ENCODE measurements at places on chromosomes 16 and 17. TPM values are rescaled to one million over a fixed set of nuclear protein-coding genes. Genes with fewer than 3 reads are reported as not detected.

GRCh38 chr17:66967837-66968543 lies 3.5 kb downstream of the CACNG4 start:
- H3K27ac ChIP-seq = no peak overlapping the region
- peaks cover 21% of the 10 kb centered on the region for H3K4me1 ChIP-seq
- no peaks in the 10 kb centered on the region for H3K36me3 ChIP-seq
- H3K4me3 ChIP-seq = no peak overlapping the region
- peaks cover 25% of the 10 kb centered on the region for H3K27me3 ChIP-seq

ICAM2 gene
- total RNA-seq = 74.6 TPM

MPG gene
- 84.0 TPM for total RNA-seq

GGT6 gene
- total RNA-seq = not detected

- no peak overlapping the region for H3K4me3 ChIP-seq
- no peaks in the 10 kb centered on the region for H3K27me3 ChIP-seq
- DNase-seq = no peak
Observed at GRCh38 chr16:8656376-8656775, 18.0 kb upstream of the ABAT start.

- no peak overlapping the region for H3K27ac ChIP-seq
- H3K36me3 ChIP-seq = no peaks in the 10 kb centered on the region
- no peak for DNase-seq
- H3K4me3 ChIP-seq = no peak overlapping the region
- H3K27me3 ChIP-seq = no peaks in the 10 kb centered on the region
Observed at GRCh38 chr16:68381363-68381724, 67.0 kb downstream of the SMPD3 start.

Data from right atrium auricular region (tissue), 2 donors.